ENCODE measurements at places on chromosomes 11 and 22.

GRCh38 chr11:120599816-120600420 lies 88.4 kb downstream of the GRIK4 start:
- DNase-seq, result no peak

- no peak for DNase-seq
Measured at GRCh38 chr11:72511393-72512047, 77.2 kb upstream of the CLPB start.

- DNase-seq, result peak; percentile 93
Measured at GRCh38 chr22:37684803-37685615, 1.1 kb upstream of the NOL12 start.

DNA sequence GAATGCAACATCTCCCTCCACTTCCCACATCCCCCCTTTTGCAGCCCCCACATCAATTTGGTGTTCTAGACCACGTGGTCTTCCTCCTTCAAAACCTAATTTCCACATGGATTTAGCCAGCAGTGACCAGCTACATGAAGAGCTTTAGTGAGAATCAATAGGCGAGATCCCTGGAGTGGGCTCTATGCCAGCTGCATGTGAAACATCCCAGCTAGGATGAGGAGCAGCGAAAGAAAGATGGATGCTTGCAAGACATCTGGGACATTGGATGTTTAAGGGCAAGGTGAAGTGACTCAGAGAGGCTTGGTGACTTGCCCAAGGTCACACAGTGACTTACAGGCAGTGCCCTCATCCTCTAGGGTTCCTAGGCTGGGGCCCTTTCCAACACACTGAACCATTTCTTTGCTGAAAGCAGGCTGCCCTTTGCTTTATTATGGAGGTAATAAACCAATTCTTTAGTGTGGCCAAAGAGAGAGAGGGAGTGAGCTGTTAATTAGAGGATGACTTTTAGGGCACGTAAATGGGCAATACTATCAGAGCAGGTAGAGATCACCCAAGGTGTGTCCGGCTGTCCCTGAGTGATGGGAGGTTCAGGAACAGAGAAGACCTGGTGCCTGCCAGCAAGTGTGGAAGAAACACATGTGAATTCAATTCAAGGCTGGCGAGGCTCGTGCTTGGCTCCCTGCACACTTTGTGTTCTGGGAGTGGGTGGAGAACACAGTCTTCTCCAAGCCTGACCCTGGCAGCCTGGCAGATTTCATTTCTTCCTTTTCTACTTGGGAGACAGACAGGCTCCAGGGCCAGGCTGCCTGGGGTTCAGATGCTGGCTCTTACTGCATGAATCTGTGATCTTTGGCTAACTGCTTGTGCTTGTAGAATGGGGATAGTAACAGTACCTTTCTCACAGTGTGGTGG lies 24.0 kb downstream of the TSPAN18 start:
- no peak for DNase-seq

DNA sequence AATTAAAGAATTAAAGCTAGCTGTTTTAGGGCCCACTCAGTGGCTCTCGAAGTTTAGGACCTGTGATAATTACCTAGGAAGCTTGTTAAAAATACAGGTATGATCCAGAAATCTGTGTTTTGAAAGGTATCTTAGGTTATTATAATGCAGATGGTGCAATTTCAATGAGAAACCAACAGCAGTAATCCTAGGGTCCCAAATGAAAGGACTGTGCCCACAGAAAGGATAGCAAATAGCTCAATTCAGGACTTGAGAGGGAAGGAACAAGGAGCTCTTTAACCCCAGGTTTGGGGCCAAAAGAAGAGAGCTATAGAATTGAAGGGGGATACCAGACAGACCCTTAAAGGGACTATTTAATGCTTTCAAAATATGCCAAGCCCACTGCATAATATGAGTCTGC lies 11.7 kb downstream of the MMP20 start:
- DNase-seq, result no peak

GRCh38 chr22:28835630-28836189 lies 35.3 kb upstream of the XBP1 start:
- no peak for DNase-seq

- no peak for DNase-seq
Measured at GRCh38 chr11:119472856-119473222, 49.9 kb upstream of the THY1 start.
